ENCODE measurements at places on chromosomes 6 and 20.

- no peak for DNase-seq
These were observed 628.1 kb upstream of the CITED2 start for GRCh38 chr6:140002396-140003022.

DNA sequence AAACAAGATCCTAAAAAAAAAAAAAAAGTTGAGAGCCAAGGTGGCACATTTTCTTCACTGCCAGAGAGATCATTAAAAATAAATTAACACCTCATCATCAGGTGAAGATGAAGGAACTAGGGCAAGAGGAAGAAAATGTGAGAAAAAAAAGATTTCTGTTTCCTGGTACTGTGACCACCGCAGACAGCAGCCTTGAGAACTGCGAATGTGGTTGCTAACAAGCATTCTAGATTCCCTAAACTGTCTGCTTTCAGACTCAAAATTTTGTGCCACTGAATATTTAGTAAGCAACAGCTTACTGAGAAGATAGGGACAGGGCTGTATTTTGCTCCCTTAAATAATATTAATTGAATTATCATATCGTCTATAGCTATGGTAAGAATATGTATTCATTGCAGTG is 24.1 kb upstream of the MBOAT1 start:
- DNase-seq, result no peak

- DNase-seq, result no peak
These were observed 26.0 kb downstream of the RBM38 start for GRCh38 chr20:57417051-57417689.

DNA sequence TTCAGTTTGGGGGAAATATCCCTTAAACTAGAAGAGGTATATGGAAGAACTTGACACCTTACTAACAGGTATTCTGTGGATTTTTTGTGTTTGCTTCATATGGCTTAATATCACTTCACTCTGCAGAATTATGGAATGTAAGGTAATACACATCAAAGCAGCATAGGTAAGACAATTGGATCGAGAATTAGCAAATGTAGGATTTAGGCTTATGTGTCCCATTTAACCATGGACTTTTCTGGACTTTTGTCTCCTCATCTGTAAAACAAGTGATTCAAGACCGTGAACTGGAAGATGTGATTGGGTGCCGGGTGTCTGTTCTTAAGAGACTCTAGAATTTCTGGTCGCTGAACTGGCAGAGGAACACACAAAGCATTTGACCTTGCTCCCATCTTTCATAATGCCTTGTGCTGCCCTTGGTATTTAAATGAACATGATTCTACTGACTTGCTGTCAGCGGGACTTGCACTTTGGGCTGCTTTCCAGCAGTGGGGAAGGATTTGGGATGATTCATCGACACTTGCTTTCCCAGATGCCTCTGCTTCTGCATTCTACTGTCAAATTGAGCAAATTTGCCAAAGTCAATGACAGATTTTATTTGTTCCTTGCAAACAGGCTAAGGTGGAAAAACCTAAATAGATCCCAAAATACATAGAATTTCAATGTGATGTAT is 199.8 kb downstream of the PLCB1 start:
- DNase-seq, result no peak

- DNase-seq, result no peak
These were observed 26.1 kb downstream of the TNFAIP3 start for GRCh38 chr6:137893181-137893580.

- DNase-seq, result no peak
These were observed 40.6 kb downstream of the TXLNB start for GRCh38 chr6:139251045-139251690.

DNA sequence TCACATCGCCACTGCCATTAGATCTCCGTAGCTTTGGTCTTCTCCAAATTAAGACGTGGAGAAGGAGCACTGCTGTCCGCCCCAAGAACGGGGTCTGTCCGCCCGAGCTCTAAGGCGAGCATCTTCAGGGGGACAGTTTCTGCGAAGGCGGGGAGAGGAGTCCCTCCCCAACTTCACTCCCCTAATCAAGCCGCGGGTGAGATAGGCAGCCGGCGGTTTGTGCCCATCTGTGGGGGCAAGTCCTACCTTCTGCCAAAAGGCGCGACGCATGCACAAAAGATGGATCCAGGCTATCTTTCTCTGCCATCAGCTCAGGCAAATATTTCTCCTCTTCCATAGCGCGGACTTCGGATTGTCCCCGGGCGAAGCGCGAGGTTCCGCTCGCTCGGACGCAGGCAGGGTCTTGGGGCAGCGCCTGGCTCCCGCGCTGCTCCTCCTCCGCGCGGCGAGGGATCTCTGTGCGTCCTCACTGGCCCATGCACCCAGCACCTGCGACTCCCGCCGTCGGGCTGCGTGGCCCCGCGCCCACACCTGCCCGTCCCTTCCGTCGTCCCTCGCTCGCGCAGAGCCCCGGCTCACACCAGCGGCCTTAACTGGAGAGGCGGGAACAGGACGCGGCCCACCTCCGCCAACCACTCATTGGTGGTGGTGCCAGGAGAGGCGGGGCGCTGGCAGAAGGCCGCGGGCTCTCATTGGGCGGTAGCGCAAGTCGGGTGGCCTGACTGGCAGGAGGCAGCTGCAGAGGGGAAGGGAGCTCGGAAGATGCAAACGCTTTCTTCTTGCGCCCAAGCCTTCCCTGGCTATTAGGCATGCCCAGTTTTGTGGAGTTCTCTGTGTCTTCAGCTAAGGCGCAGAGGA is at the start of gene KHDRBS2:
Gene KHDRBS2 (minus strand): TSS at position 614 of the 858 bp plus-strand sequence.
- peak; percentile 67 for DNase-seq

- DNase-seq, result no peak
These were observed 57.1 kb downstream of the SNAI1 start for GRCh38 chr20:50039706-50040431.

DNA sequence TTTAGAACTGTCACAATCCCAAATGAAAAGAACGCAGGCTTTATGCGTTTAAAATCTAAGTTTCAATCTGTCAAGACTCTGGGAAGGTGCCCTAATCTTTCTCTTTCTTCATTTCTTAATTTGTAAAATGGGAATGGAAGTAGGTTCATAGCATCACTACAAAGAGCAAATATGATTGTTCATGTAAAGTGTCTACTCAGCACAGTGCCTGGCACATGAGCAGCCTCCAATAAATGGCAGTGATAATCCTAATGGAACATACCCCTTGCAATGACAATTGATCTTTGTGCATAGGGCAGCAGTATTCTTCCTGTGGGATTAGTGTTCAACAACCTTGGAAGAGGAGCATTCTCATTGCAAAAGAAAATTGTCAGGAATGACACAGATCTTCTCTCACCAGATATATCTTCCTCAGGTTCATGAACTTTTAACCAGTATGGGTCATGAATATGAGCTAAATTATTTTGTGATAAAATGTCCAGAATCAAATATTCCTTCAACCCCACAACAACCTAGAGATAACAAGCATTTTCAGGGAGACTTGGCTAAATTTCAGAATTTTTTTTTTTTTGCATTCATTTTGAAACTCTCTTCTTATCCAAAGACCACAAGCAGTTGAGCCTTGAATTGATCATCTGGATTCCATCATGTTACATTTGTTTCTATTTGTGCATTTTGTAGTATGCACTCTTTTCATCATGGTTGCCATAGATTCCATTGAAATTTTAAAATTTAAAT is 149.1 kb downstream of the TBX18 start:
- no peak for DNase-seq

All from thymus (tissue), 14 donors.